Kasumi-1 (cell line): ENCODE measurements at places on chromosomes 5 and 9.

GRCh38 chr5:175687231-175687701 lies 29.4 kb downstream of the HRH2 start:
- DNase-seq = no peak

DNA sequence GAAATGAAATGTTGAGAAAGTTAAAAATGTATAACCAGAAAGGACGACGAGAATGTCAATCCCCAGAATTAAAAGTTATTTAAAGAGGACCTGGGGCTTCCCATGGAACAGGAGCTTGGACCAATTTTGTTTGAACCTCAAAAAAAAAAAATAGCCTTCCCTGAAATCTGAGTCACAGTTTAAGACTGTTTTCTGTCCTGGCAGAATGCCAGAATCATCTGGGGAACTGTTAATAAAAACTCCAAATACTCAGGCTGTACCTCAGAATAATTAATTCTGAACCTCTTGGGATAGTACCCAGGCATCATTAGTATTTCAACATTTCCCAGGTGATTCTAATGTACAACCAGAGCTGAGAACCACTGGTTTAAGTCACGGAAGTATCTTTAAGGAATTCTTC lies 102.2 kb upstream of the SLCO6A1 start:
- DNase-seq = no peak

DNA sequence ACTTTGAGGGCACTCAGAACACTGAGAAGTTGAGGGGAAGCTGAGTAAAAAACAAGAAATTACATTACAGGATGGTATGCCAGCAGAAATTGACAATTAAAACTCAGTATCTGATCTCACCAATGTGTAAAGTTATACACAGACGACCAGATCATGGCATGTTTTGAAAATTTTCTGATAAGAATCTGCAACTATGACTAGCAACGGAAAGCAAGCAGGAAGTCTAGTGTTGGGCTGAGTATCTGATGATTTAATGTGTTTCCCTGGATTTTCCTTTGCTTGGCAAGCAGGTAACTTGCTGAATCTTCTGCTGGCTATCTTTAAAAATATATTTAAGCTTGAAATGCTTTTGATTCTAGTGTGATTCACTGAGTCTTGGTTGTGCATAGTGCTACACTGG lies 5.2 kb upstream of the GCNT4 start:
- no peak for DNase-seq

- DNase-seq = no peak
Observed at GRCh38 chr5:178440181-178440580, 150.0 kb downstream of the COL23A1 start.

GRCh38 chr9:135813671-135814290 lies 93.6 kb downstream of the CAMSAP1 start:
- DNase-seq = no peak

DNA sequence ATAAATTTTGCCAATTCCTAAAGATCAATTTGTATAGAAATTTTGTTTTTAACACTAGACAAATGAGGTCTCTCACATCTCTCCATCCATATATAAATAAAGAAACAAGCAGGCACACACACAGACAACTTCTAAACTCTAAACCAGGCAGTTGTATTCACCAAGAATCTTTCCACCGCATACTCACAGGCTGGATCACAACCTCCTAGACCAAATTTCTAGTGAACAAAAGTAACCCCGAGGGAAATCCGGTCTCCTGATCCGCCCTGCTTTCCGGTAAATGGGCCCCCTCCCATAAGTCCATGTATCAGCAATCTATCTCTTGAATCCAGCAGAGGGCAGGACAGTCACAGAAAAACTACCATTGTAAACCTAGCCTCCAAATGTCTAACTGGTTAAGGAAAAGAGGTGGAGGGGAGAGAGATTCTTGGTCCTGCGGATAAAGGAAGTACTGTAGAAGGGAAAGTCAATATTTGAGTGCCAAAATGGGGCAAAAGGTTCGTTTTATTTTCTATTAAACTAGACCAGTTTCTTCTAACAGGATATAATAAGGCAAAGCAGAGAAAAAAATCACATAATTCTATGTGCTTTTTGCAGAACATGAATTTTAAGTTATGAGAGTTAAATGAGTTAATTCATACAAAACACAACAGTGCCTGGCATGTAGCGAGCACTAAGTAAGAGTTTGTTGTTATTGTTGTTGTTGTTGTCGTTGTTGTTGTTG lies 4.8 kb upstream of the SMU1 start:
- DNase-seq = peak; percentile 97

GRCh38 chr9:132862533-132862932 lies 15.6 kb downstream of the AK8 start:
- DNase-seq = no peak

- DNase-seq = no peak
Observed at GRCh38 chr5:169667896-169668674, 31.0 kb downstream of the DOCK2 start.

DNA sequence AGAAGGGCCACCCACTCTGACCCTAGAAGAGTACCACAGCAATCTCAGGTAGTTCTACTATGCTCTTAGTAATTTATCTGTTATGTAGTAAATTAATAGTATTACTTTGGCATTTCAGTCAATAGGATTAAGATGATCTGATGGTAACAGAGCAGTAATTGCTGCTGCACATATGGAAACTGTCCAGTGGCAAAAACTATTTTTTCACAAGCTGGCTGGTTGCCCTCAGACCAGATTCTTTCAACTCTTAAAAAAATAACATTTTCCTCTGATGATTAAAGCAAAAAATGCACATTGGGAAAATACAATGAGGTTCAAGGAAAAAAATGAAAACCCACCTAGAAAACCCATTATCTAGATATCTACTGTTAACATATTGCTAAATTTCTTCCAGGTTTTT lies 19.7 kb downstream of the GLRA1 start:
- no peak for DNase-seq

- DNase-seq = no peak
Observed at GRCh38 chr9:18689921-18690320, 216.0 kb downstream of the ADAMTSL1 start.

GRCh38 chr5:67393211-67393610 lies 196.6 kb upstream of the CD180 start:
- DNase-seq = no peak

DNA sequence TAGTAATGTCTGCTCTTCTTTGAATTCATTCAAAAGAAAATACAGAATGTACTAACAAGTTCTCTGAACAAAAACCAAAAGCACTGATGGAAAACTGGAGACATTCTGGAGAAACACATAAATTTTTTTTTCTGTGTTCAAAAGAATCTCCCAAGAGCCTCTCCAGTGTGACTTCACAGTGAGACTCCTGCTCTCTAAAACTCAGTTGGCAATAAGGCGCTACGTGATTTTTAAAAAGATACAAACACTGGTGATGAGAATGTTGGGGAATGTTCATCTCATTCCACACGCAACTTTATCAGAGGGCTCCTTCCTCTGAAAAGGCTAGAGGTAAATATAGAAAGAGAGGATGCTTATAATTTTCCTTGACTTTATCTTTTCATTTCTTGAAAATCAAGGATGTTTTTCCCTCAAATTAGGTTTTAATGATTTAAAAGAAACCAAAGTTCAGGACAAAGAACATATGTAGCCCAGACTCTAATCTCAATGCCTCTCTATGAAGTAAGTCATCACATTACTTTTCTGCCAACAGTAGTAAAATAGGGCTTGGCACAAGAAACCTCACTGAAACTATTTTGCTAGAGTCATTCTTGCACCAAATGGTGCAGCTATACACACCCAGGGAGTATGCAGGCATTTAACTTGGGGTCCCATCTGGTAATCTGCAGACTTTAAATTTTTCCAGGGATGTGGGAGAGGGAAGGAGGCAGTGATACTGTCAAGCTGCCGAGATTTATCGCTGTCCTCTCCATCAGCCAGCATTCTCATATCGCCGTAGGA lies 12.9 kb upstream of the AOPEP start:
- no peak for DNase-seq

- DNase-seq = no peak
Observed at GRCh38 chr5:78795757-78796156, 147.2 kb upstream of the LHFPL2 start.

GRCh38 chr5:44446399-44446798 lies 57.2 kb upstream of the FGF10 start:
- DNase-seq = no peak
